ENCODE measurements at places on chromosomes 16 and 17.
A peak's percentile ranks its signal among the peaks of the same experiment; 100 is the strongest.

DNA sequence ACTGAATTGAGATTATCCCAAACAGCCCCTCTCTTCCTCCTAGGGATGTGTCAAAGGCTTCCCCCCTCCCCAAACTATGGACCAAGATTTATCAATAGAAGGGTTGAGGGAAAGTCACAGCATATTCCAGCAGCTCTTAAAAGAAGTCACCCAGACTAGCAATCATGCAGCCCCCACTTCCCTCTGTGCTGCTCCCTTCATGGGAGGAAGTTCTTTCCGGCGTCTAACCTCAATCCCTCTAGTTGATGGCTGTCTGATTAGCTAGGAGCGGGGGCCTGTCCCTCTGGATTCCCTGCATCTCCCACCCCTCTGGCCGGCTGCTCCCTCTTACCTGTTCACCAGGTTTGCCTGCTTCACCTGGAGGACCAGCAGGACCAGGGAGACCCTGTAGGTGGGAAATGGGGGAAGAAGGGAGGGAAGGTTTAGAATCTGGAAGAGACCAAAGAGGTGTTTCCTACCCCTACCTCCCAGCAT is 9.2 kb downstream of the COL1A1 start:
- DNase-seq = no peak

- DNase-seq = no peak
Measured at GRCh38 chr17:18037486-18037885, 1.5 kb downstream of the ATPAF2 start.

GRCh38 chr17:75205037-75205792 is at the start of gene NUP85:
NUP85 (plus strand) TSS chr17:75205679; CDS start chr17:75205762, 83 bp downstream.
- peak; percentile 91 for DNase-seq

- DNase-seq = no peak
Measured at GRCh38 chr17:53971361-53971760, 148.6 kb downstream of the KIF2B start.

- DNase-seq = peak; percentile 90
Measured at GRCh38 chr16:77414752-77415231, 20.0 kb downstream of the ADAMTS18 start.

- DNase-seq = no peak
Measured at GRCh38 chr17:1560101-1560857, 2.3 kb downstream of the PITPNA start.

GRCh38 chr17:32546031-32546444 is 59.2 kb downstream of the CDK5R1 start:
- DNase-seq = peak; percentile 3

- no peak for DNase-seq
Measured at GRCh38 chr16:80231888-80232287, 308.9 kb upstream of the DYNLRB2 start.

DNA sequence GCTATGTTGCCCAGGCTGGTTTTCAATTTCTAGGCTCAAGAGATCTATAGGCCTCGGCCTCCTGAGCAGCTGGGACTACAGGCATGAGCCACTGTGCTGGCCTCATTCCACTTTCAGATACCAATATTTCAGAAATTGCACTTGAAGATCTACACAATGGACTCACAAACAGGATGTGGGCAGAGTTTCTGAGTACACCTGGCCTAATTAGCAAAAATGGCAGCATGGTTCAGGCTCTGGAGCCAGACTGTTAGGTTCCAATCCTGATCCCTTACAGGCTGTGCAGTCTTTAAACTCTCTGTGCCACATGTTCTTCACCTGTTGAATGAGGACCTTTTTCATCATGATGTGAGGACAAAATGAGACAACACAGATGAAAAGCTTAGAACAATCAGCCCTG is 32.2 kb downstream of the RNF157 start:
- DNase-seq = peak; percentile 52

- DNase-seq = no peak
Measured at GRCh38 chr16:29821643-29822115, 1.4 kb downstream of the MVP start.

GRCh38 chr16:10992112-10992511 is 47.7 kb downstream of the CLEC16A start:
- DNase-seq = no peak

All from DMS153 (cell line).